Activated CD4-positive, CD25-positive, alpha-beta regulatory T cell (primary cell): ENCODE measurements at places on chromosomes 6 and 20.

DNA sequence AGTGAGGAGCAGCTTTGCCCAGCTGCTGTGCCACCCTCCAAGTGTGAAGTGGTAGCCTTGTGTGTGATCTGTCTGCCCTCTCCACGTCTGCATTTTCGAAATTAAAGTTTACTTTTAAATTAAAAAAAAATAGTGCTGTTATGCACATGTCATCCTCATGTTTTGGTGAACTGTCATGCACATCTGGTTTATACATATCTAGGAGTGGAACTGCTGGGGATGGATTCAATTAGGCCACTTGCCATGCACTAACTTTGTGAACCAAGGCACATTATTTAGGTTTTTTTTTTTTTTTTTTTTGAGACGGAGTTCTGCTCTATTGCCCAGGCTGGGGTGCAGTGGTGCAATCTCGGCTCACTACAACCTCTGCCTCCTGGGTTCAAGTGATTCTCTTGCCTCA is 3.6 kb downstream of the GTSF1L start:
- no peak for DNase-seq

GRCh38 chr20:48326434-48326691 is 501.4 kb downstream of the PREX1 start:
- no peak for DNase-seq

GRCh38 chr20:57653546-57653900 is 33.3 kb upstream of the ZBP1 start:
- DNase-seq, result no peak

- peak; percentile 47 for DNase-seq
Measured at GRCh38 chr6:209432-210103, 82.7 kb upstream of the DUSP22 start.

- DNase-seq, result no peak
Measured at GRCh38 chr6:103925317-103925716, 934.4 kb downstream of the HACE1 start.

- DNase-seq, result peak; percentile 21
Measured at GRCh38 chr6:31734821-31735406, 1.4 kb downstream of the CLIC1 start.

DNA sequence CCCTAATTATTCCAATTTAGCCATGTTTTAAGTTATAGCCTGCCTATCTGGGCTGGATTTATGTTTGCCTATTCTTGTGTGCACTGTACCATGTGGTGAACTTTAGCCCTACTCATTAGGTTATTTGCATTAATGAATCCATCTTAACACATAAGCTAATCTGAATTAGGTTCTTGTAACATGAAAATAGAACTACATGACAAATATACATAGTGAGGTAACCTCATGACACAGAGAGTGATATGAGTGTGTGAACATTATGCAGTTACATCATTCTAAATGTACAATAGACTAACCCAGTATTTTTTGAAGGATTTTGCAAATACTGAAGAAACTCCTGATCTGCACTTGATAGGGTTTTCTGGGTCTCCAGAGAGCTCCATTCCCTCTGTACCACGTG is 733.7 kb upstream of the CITED2 start:
- no peak for DNase-seq

DNA sequence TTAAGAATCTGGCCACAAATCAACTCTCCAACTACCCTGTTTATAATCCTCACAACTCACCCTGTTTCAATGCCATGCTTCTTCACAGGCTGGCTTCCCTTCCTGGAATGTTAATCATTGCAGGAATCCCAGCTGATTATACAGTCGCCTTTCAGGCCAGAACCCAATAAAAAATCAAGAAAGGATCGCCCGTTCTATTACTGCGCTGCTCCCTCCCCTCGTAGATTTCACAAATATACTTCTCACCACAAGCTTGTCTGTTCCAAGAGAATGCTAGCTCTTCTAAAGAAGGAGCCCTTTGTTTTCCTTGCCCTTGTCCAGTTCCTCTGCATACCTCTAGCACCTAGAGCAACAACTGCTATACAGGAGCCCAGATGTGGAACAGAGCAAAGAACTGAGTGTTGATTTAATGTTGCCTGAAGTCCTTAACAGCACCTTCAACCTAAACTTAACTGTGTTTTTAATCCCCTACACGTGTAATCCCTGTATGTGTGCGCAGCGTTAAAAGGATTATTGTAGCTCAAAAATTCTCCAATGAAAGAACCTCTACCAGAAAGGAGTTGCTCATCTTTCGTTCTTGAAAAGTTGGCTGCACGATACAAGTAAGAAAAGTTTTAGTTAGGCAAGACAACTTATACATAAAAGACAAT is 988 bp downstream of the ECHDC1 start:
- no peak for DNase-seq

DNA sequence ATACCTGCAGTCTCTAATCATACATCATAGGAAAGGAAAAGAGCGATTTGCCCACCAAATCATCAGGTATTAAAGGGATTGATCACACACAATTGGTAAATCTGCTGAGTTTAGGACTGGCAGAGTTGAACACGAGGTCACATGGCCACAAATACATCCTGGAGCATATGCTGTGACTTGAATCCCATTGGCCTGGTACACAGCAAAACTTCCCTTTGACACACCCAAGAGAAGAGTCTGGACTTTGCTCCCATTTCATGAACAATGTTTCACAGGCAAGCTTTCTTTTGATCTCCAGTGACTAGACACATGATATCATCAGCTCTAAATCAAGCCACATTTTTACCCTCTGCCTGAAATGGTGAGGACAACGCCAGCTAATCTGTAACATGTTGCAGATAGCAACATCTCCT is 117.9 kb downstream of the ISM1 start:
- no peak for DNase-seq

GRCh38 chr6:106730718-106731117 is 101.3 kb downstream of the QRSL1 start:
- no peak for DNase-seq

- DNase-seq, result no peak
Measured at GRCh38 chr6:118724211-118724610, 72.8 kb upstream of the CEP85L start.

GRCh38 chr6:162345051-162345511 is 382.5 kb downstream of the PRKN start:
- no peak for DNase-seq

DNA sequence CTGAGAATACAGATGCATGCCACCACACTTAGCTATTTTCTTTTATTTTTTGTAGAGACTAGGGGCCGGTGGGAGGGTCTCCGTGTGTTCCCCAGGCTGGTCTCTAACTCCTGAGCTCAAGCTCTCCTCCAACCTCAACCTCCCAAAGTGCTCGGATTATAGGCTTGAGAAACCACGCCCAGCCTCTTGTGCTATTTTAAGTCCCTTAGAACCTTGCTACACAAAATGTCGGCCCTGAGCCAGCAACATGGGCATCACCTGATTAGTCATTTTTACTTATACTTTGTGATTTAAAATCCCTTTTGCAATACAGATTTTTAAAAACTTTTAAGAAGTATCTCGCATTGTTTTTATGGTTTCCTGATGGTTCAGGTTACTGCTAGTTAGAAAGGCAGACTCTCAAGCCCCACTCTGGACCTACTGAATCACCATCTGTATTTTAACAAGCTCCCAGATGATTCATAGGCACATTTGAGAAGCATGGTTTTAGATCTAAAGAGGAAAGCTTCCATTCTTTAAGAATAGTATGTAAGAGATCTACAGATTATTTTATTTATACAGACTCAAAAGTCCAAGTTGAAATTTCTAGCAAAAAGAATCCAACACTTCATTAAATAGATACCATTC is 186.3 kb downstream of the PTPRT start:
- DNase-seq, result no peak

DNA sequence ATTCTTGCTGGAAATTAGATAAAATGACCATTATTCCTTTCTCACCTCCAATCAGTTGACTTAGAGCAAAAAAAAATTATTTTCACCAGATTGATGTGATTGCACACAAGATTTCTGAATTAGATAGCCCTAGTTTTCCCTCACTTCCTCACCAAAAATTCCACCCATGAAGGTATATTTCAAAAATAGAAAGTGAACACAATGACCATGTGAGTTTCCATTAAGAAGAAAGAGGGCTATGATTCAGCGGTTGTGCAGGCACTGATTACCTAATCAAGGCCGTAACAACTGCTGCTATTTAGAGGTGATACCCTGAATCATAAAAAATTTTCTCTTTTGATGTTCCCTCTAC is 19.5 kb upstream of the RALGAPA2 start:
- no peak for DNase-seq

DNA sequence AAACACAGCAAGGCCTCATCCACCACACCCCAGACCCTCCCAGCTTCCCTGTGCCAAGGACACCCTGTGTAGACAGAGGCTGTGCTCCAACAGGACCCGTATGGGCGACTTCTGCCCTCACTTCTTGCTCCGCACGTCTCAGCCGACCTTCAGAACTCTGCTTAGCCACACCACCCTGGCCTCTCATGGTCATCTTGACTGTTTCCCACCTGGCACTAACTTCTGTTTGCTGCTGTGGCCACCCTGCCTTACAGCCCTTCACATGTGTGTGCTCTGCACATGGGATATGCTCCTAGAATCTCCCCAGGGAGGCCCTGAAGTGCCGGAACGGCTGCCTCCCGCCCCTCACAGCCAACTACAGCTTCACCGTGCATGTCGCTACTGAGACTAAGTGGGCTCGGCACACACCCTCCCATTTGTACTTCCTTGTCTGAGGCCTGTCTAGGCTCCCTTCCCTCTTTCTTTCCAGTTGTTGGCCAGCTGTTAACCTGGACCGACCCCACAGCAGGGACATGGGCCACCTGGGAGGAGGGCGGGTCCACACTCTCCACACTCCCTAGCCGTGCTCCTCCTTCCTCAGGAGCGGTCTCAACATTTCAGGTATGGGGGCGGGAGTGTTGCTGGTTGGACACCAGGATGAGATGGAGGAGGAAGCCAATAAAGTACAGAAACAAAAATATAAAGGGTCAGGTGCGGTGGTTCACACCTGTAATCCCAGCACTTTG is 69.6 kb downstream of the PYGB start:
- DNase-seq, result no peak

- DNase-seq, result no peak
Measured at GRCh38 chr6:153947808-153948447, 91.1 kb upstream of the OPRM1 start.

DNA sequence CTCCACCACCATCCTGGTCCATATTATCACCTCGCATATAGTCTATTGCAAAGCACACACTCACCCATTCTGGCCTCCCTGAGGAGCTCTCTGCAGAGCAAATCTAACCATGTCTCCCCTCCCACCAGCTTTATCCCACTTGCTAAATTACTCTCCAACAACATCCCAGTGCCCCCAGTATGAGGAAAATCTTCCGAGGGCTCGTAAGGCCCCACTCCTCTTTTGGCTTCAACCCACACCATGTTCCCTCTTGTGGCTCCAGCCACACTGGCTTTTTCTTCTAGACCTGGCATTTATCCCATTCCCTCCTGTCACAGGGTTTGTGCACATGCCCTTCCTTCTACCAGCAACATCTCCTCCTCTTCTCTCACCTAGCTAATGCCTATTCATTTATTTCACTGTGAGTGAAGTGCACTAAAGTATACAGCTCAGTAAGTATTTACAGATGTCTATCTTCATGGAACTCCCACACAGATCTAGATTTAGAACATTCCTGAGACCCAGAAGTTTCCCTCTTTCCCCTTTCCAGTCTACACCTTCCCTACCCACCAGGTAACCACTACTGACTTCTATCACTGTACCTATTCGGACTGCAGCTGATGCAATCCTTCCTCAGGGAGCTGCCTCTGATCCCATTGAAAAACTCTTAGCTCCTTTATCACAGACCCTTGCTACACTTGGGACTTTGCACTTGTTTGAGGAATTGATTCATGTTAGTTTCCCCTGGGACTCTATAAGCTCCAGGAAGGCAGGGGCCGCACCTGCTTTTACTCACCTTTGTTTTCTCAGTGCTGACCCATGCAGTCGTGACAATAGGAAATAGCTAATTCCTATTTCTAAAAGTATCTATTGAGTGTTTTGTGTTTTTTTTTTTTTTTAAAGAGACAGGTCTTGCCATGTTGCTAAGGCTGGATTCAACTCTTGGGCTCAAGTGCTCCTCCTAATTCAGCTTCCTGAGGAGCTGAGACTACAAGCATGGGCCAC is 15.5 kb downstream of the MRPL14 start:
- no peak for DNase-seq

GRCh38 chr6:135493218-135493961 is 4.2 kb downstream of the AHI1 start:
- DNase-seq, result no peak

GRCh38 chr6:12324748-12325147 is 34.6 kb downstream of the EDN1 start:
- DNase-seq, result no peak

GRCh38 chr6:101088594-101088993 is 207.5 kb upstream of the ASCC3 start:
- no peak for DNase-seq

DNA sequence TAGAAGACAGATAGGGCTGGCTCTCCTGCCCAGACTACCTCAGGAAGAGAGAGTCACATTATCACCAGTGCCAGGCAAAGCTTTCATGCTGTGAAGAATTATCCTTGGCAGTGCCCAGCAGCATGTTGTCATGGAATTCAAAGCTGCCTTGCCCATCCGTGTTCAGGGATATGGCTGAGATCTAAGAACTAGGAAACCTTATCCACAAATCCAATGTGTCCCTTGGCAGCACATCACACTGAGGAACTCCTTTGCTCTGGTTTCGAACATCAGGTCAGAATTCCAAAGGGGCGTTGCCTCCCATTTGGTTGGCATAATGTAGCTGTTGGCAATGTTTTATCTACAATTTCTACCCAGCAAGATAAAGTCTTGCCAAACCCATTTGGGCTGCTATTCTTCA is 52.7 kb downstream of the ADGRF1 start:
- no peak for DNase-seq

DNA sequence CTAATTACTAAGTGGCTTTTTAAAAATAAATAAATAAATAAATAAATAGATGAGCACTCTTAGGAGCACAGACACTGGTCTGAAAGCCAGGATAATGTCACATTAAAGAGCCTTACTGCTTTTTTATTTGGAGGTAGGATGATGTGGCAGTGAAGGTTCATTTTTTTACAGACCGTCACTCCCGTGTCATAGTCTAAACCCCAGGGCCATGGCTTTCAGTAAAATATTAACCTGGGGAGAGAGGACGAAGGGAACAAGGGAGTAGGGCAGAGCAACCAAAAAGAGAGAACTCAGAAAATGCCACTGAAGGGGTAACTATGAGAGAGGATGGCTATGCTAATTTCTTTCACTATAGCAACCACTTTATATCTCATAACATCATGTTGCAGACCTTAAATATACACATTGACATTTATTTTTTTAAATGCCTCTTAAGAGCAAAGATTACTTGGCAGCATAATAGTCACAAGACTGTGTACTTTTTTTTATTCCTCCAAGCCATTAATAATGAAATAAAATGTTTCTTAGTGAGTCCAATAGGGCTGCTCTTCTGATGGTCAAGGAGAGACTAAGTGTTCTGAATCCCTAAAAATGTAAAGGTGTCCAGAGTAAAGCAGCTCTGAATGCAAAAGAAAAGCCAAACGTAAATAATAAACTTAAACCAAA is 100.9 kb upstream of the SIM1 start:
- no peak for DNase-seq
